AG10803 (cell line): ENCODE measurements at places on chromosomes 2 and 18.

DNA sequence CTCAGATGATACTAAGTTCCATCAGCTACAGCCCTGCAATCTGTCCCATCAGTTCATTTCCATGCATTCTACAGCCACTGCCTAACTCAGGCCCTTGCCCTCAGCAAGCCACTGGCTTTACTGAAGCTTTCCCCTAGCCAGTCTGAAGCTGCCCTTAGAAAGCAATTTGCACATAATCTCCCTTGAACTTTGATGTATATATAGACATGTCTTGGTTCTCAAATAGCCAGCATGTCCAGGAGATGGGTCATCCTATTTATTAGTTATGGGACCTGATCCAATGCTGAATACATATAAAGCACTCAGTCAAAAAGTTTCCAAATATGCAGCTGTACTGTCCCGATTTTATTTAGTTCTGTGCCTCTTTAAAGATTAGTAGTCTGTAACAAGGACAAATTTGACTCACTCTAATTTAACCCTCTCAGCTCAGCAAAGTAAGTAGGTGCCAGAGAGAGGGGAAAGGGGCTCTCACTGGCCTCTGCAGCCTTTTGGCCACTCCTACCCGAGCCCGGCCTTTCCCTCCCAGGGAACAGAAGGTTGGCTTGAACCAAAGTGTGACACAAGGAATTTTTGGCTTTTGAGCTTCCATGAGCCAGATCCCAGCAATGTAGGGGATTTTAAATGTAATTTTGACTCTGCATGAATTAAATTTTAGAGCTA lies 70.7 kb downstream of the CCDC93 start:
- peak; percentile 75 for DNase-seq

- peak; percentile 71 for DNase-seq
Measured at GRCh38 chr2:85536479-85536878, 2.5 kb upstream of the MAT2A start.

GRCh38 chr2:150279686-150280085 lies 207.8 kb downstream of the RND3 start:
- DNase-seq = no peak

- DNase-seq = no peak
Measured at GRCh38 chr2:226488034-226488433, 311.6 kb downstream of the IRS1 start.

- no peak for DNase-seq
Measured at GRCh38 chr18:36377626-36378025, 80.1 kb downstream of the FHOD3 start.

DNA sequence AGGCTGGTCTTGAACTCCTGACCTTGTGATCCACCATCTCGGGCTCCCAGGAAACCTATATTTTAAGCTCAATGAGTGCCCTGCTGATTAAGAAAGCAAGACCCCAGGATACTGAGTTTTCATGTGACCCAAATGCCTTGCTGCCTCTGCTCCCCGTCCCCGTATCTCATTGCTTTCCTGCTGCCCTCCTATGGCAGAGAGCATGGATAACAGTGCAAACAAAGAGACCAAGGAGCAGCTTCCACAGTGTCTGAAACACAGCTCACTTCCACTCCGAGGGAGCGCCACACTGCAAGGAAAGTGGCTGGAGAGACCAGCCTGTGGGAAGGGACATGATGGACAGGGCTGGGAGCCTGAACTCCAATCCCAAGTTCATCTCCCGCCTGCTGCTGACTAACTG lies 246.8 kb downstream of the TMEM182 start:
- no peak for DNase-seq

DNA sequence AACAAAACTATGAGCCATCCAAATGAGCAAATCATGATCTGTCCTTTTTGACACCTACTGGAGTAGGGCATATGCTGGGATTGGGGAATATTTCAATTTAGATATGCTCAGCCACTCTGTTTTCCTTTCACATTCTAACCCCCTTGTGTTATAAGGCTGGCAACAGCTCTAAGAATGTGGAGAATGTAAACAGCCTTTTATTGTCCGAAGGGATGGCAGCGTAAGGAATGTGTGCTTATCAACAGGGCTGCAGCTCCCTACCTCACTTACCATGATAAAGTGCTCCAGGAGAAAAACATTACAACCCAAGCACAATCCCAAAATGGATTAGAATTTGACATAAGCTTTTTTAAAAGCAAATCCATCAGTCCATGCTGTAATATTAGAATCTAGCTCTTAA lies 2.2 kb downstream of the NXPH2 start:
- peak; percentile 17 for DNase-seq

- no peak for DNase-seq
Measured at GRCh38 chr2:28360058-28360717, 32.5 kb upstream of the FOSL2 start.

- DNase-seq = no peak
Measured at GRCh38 chr18:13328213-13328612, 109.7 kb downstream of the LDLRAD4 start.

DNA sequence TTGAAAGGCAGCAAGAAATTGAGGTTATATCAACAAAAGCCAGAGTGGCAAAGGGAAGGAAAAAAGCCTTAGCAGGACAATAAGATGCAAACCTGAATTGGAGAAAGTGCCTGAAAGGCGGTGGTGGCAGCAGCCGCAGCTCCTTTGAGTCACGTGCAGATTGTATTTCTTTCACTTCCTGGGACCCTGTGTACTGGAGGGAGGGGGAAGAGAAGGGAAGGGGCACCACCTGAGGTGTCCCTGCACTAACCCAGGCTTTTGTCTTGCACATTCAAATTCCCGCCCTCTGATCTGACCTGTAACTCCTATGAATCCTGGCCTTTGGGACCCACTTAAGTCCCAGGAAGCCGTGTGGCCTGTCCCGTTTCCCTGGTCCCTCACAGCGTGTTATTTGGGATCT lies 326.1 kb upstream of the SKOR2 start:
- DNase-seq = no peak

GRCh38 chr18:9135081-9135911 lies 1.3 kb upstream of the ANKRD12 start:
- no peak for DNase-seq

DNA sequence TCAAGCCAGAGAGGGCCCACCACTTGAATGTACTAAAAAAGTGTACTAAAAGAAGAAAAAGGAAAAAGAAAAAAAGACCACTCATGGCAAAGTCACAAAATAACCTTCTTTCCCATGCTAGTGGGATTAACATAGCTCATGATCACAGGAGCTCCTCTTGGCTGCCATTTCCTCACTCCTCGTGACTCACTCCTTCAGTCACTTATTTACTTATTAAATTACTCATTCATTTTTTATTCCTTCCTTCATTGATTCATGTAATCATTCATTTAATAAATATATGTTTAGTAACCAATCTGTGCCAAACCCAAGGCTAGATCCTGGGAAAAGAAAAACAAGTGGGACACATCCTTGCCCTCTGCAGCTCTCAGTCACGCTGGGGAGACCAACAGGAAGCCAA lies 300.5 kb downstream of the INSIG2 start:
- peak; percentile 44 for DNase-seq

GRCh38 chr2:179440642-179441251 lies 176.1 kb upstream of the SESTD1 start:
- peak; percentile 37 for DNase-seq

DNA sequence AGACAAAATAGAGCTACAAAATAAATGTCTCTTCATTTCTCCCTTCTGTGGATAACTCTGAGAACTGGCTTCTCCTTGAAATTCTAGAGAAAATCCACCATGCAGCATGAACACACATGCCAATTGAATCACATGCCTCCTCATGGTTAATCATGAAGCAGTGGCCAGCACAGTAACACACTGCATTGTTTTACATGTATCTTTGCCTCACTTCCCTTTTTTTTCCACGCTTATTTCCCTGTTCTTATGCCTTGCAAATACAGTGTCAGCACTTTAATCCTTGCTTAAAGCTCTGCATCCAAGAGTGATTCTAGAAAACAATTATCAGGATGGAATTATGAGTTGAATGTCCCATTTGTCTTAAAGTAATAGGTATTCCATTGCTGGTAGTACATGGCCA lies 50.3 kb upstream of the ZBTB7C start:
- DNase-seq = no peak

- no peak for DNase-seq
Measured at GRCh38 chr2:101768556-101769220, 71.2 kb downstream of the MAP4K4 start.

GRCh38 chr18:75230163-75231052 lies 19.8 kb downstream of the TSHZ1 start:
- DNase-seq = no peak

GRCh38 chr2:30293303-30293921 lies 62.1 kb downstream of the LBH start:
- DNase-seq = peak; percentile 99

DNA sequence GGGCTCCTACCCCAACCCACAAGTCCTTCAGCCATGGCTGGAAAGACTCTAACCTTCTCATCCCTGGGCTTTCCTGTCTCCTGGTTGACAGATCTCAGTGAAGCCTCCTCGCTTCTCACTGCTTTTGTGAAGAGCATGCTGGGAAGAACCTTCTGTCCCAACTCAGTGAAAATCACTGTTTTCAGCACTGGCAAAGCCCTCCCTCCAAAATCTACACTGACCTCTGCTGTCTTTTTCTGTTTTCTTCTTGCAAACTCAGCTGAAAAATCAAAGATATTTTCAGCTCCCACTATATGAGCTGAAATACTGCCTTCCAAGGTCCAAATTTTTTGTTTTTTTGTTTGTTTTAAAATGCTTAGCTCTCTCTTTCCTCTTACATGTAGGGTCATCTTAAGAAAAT lies 266.3 kb upstream of the AGAP1 start:
- DNase-seq = no peak

GRCh38 chr2:168471163-168471475 lies 15.0 kb downstream of the CERS6 start:
- no peak for DNase-seq

DNA sequence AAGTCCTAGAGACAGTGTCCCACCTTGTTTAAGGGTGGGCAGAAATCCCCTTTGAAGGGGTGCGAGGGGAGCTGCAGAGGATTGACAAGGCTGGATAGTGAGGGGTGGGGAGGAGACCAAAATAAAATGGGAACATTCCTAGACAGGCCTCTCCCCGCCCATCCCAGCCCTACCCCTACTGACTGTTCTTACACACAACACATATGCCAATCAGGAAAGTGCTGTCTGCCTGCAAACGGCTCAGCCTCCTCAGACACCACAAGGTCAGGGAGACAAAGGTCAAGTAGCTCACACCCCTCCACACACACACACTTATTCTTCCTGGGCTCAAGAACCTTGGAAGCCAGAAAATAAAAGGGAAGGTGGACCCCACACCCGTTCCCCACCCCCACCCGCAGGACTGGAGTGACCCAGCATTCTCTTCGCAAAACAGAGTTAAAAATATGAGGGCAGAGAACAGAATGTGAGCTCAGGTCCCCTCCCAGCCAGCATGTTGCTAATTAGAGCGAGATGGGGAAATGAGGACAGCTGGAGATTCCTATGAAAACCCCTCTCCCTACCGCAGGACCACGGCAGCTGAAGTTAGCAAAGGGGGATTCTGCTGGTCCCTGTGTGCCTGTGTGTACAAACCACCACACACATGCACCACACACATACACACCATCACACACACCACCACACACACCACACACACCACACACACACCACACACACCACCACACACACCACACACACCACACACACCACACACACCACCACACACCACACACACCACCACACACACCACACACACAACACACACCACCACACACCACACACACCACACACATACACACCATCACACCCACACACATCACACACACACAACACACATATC lies 197.8 kb downstream of the TNS1 start:
- peak; percentile 46 for DNase-seq

GRCh38 chr2:69185807-69186206 lies 172.8 kb downstream of the ANTXR1 start:
- DNase-seq = peak; percentile 62

GRCh38 chr2:81545626-81546025 lies 1241.1 kb upstream of the LRRTM1 start:
- no peak for DNase-seq

- no peak for DNase-seq
Measured at GRCh38 chr2:219300022-219300421, 9.2 kb downstream of the PTPRN start.
